GM19239 (cell line): ENCODE measurements at places on chromosomes 11 and 22.

DNA sequence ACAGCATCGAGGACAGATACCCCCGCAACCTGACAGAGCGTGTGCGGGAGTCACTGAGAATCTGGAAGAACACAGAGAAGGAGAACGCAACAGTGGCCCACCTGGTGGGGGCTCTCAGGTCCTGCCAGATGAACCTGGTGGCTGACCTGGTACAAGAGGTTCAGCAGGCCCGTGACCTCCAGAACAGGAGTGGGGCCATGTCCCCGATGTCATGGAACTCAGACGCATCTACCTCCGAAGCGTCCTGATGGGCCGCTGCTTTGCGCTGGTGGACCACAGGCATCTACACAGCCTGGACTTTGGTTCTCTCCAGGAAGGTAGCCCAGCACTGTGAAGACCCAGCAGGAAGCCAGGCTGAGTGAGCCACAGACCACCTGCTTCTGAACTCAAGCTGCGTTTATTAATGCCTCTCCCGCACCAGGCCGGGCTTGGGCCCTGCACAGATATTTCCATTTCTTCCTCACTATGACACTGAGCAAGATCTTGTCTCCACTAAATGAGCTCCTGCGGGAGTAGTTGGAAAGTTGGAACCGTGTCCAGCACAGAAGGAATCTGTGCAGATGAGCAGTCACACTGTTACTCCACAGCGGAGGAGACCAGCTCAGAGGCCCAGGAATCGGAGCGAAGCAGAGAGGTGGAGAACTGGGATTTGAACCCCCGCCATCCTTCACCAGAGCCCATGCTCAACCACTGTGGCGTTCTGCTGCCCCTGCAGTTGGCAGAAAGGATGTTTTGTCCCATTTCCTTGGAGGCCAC is 3.3 kb downstream of the FADD start:
- DNase-seq, result no peak

DNA sequence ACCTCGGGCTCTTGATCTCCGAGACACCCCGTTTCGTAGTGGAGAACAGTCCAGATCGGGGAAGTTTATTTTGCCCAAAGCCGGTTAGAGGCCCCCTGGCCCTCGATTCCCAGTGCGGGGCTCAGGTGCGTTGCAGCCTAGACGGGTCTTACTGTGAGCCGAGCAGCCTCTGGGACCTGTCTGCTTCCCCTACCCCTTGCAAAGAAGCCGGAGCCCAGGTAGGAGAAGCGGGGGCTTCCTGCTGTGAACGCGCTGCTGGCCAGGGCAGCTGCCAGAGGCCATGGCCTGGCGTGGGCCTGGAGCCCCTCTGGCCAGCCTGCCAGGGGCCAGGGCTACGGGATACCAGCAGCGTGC is 621 bp downstream of the TSPO start:
- DNase-seq, result no peak

- no peak for DNase-seq
These were observed 751 bp upstream of the WNT7B start for GRCh38 chr22:45977551-45978274.

- no peak for DNase-seq
These were observed 80.1 kb downstream of the CDKN1C start for GRCh38 chr11:2805388-2806056.

DNA sequence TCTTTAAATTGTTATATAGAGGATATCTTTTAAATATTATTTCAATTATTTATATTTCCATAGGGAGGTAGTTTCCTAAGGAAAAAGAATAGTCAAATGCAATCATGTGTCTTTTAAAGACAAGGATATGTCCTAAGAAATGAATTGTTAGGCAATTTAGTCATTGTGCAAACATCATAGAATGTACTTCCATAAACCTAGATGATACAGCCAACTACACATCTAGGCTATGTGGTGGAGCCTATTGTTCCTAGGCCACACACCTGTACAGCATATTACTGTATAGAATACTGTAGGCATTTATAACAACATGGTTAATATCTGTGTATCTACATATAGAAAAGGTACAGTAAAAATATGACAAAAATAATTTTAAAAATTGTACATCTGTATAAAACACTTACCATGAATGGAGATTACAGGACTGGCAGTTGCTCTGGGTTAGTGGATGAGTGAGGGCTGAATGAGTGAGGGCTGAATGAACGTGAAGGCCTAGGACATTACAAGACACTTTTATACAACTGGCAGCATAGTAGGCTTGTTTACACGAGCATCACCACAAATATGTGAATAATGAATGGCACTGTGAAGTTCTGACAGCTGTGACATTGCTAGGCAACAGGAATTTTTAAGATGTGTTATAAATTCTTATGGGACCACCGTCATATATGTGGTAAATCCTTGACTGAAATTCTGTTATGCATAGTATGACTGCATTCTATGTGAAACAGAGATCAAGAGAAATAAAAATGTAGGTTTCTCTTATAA is 1879.0 kb upstream of the RAG2 start:
- DNase-seq, result no peak

GRCh38 chr11:70556884-70557741 is 158.8 kb downstream of the CTTN start:
- no peak for DNase-seq

DNA sequence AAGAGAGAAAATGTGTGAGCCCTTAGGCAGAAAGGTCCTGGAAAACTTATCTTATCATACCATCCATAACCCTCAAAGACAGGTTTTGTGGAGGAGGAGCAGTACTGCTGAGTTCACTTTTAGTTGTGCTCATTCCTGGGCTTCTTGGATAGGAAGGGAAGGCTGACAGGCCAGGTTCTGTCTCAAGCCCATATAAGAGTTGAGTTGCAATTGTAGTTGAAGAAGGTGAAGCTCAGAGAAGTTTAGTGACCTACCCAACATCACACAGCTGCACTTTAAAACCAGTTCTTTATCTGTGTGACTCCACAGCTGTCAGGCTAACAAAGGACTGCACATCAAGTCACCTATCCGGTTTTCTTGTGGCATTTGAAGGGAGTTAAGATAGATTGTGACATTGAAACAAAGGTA is 13.0 kb downstream of the TEAD1 start:
- DNase-seq, result no peak

DNA sequence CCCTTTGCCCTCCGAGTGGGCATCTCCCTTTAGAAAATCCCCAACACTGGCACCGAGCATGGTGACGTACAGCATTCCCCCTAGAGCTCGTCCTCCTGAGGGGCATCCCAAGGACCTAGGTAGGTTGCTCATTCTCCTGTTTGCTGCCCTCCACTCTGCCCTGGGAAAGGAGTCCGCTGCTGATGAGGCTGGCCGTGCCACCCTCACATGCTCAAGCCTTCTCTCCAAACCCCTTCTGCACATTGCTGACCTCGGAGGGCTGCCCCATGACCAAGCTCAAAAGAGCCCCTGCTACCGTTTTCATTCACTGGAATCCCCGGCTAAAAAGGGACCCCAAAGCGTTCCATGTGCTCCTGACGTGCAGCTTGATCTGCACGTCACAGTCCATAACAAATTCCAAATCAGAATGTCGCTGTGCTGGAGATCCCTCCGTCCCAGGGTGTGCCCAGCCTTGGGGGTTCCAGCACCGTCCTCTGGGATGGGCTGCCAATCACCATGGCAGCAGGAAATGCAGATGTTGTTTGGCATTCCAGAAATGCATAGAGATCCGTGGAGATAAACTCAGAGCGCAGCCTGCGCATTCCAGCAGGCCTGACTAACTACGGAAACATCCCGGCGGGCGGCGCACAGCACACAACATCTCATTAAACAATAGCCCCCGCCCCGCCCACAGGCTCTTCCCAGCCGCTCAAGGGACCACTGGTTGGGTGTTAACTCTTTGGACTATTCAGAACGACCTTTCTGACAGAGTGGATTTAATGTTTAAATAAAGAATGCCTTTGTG is 26.3 kb upstream of the GNB1L start:
- DNase-seq, result no peak

DNA sequence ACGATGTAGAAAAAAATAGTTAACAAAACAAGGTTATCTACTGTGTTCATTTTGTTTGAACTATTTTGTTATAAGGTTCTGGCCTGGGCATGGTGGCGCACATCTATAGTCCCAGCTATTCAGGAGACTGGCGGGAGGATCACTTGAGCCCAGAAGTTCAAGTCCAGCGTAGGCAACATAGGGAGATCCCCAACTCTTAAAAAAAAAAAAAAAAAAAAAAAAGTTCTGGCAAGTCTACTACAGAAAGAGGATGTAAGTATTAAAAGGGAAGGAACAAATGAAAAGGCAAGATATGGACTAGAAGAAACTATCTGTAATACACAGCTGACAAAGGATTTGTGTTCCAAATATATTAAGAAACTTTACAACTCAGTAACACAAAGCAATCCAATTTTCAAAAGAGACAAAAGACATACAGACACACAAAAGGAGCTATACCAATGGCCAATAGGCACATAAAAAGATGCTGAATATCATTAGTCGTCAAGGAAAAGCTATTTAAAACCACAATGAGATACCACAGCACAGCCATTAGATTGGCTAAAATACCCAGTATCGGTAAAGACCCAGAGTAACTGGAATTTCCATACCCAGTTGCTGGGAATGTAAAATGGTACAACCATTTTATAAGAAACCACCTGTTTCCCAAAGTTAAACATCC is 27.4 kb downstream of the RRAS2 start:
- no peak for DNase-seq

DNA sequence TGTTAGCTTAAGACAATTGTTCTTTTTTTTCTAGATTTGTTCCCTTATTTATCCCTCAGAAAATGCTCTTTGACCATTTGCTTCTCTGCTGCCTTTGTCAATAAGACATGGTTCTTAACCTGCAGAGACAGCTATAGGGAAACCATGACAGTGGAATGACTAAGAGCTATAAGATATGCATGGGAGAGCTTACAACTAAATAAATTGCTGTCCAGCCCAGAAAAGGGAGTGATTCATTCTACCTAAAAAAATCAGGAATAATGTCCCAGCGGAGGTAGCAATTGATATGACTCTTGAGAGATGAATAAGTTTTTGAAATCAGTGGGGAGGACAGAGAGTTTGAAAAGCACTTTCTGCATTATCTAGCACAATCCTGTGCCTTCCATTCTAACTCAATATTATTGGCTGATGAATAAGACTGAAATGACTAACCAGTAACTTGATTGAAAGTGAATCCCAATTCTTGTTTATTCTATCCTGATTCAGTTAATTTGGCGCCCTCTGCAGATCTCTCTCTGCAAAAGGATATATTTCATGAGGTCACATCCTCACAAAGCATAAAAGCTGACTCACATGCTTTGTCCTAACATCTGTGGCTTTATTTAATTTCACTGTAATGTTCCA is 680.5 kb upstream of the API5 start:
- DNase-seq, result no peak

GRCh38 chr22:26785932-26786331 is 128.5 kb downstream of the MIAT start:
- peak; percentile 16 for DNase-seq

DNA sequence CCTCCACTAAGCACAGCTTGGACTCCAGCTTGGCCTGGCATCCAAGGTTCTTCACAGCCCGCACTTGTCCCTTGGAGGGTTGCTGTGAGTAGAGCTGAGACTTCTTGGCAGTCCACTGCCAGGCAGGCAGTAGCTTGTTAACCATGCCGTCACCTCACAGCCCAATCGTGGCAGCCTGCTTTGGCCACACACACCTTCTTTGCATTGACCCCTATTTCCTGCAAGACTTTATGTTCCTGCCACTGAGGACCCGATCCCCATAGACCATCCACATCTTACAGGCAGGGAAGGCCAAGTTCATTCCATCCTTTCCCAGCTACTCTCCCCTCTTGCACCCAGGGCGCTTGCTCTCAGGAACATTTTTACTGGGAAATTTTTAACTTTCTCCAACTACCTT is 2.5 kb upstream of the PYGM start:
- no peak for DNase-seq

DNA sequence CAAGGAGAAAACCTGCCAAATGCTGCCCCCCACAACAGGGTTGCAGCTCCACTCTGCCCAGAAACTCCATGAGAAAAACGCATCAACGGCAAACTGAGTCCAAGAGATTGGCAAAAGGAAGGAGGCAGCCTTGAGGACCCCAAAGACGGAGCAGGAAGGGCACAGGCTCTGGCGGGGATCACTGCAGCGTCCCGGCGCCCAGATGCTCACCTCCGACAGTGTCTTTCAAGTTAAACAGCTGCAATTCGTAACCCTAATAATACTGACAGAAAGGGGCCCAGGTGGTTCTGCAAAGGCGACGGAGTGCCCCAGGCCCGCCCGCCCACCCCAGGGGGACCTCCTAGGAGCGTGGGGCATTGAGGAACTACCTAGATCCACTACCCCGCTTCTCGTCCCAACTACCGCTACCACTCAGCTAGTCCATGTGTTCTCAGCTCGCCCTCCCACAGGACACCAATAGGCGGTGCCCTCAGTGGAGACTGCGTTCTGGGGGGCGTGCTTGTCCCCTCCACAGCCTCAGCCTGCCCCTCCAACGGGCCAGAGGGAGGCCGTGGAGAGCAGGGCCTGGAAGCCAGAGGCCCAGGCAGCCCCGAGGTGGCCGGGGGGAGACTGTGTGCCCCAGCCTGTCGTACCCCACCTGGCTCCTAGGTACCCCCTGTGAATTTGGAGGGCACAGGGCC is 127.4 kb downstream of the PHF21B start:
- no peak for DNase-seq
